ENCODE measurements at places on chromosomes 3 and 15.

DNA sequence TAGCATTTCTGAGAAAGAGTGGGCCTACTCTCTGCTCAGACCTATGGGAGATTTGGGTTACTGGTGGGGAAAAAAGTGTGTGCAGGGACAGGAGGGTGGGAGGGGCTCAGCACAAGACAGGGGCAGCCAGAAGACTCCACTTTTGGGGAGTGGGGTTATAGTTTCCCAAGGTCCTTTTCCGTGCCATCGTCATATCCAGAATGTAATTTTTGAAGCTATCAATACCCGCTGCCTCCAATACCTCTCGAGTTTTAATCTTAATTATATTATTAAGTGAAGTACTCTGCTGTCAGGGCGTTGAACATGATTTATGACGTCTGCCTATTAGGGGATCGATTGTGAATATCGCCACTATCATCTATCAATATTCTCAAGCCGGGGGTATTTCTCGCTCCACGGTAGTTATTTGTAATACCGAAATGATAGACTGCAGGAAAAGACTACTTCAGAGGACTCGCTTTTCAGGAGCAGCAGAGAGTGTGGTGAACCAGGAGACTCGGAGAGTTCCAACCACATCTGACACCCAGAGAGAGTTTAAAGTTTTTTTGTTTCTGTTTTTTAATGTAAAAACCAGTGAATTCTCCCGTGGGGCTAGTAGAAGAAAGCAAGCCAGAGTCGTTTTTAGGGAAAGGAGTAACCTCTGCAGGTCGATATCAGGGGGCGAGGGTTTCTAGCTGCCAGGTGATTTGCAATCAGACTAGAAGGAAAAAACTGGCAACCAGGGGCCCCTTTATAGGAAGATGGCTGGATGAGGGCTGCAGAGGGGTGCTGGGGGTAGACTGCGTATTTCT, 20.6 kb downstream of the NR2F2 start:
- DNase-seq, result peak; percentile 12

- DNase-seq, result no peak
These were observed 595.4 kb downstream of the CADM2 start for GRCh38 chr3:85554153-85554552.

DNA sequence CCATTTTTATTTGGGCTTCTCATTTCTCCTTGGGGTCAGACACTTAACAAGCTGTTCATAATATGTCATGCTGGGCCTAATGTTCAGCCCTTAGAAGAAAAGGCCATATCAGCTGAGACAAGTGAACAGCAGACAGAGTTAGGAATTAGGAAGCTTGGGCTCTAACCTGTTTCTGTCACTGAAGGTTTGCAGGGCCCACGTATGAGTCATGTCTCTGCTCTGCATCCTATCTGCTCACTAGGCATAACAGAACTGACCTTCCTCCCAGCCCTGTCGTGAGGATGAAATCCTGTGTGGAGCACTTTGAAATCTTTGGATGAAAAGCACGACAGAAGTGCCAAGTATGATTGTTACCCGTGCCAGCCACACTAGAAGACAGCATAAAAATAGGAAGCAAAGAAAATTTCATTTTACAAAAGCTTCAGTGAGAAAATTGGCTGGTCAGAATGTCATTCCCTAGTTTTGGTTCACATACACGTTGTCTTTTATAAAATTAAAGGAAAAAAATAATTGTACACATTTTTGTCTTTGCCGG, 26.5 kb upstream of the CD47 start:
- no peak for DNase-seq

DNA sequence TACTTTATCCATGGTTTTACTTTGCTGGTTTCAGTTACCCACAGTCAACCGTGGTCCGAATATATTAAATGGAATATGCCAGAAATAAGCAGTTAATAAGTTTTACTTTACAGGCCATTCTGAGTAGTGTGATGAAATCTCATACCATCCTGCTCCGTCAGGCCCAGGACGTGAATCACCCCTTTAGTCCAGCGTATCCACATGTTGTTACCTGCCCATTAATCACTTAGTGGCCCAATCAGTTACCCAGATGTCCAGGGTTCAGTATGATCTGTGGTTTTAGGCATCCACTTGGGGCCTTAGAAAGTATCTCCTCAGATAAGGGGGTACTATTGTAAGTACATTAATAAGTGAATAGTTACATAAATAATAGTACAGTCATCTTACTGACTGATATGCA, 88.0 kb downstream of the TTBK2 start:
- no peak for DNase-seq

- DNase-seq, result no peak
These were observed 218.8 kb upstream of the STRIT1 start for GRCh38 chr3:155512175-155512866.

GRCh38 chr15:32732574-32733157, 14.9 kb downstream of the GREM1 start:
- no peak for DNase-seq

DNA sequence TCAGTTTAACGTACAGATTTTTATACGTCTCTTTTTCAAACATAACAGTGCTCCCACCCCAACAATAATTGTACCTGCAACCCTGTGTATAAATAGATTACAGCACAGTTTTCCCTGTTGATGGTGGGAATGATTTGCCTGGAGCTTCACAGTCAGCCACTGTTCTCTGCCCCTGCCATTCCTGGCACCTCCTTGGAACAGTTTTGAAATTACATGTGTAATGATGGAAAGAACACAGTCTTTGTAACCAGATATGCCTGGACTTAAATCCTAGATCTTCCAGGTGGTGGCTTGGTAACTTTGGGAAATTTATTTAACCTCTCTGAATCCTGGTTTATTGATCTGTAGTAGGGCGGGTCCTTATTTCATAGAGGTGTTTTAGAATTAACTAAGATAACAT, 27.0 kb downstream of the CRYBG3 start:
- DNase-seq, result no peak

DNA sequence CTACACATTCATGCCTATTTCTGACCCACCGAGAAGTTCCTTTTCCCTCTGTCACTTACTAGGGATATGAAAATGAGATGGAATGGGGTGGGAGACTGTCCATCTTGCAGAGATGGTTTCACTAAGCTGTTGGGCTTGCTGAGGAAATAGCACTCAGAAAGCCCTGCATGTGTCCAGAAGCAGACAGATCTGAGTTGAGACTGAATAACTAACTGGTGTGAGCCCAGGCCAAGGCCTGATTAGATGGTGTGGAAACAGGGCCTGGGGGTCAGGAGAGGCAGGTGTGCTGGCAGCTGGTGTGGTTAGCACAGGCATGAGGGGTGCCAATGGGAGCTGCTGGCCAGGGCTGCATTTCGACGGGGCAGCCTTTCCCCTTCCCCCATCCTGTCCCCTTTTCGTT, 72.1 kb downstream of the CLSTN2 start:
- DNase-seq, result no peak

GRCh38 chr3:69462022-69462825, 76.3 kb upstream of the FRMD4B start:
- DNase-seq, result no peak

DNA sequence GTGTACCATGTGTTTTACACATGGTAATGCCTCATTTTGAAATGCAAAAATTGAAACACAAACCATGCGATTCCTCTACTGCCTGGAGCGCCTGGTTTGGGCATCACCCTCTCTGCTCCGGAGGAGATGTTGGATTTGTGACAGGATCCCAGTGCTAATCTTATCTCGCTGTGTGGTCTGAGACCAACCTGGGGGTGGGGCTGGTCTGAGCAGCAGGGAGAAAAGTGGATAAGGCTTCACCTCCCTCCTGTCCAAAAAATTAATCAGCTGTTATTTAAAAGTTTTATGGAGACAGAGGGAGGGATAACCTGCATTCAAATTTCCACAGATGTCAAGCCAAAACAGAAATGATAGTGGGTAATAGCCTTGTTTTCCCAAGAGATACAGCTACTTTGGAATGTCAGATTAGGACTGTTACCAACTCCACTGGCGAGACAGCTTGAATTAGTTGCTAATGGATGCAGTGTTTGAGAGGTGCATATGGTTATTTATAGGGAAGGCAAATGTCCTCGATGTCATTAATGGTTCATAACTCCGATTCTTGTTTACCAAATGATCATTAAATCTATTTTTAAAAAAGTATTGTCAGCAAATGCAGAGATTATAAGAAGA, 54.0 kb upstream of the SKOR1 start:
- DNase-seq, result no peak

GRCh38 chr3:22893101-22893500, 310.0 kb upstream of the UBE2E2 start:
- DNase-seq, result no peak

- no peak for DNase-seq
These were observed 103.6 kb upstream of the BFSP2 start for GRCh38 chr3:133295944-133296917.

- DNase-seq, result peak; percentile 33
These were observed 26.6 kb downstream of the SRPRB start for GRCh38 chr3:133831966-133832801.

DNA sequence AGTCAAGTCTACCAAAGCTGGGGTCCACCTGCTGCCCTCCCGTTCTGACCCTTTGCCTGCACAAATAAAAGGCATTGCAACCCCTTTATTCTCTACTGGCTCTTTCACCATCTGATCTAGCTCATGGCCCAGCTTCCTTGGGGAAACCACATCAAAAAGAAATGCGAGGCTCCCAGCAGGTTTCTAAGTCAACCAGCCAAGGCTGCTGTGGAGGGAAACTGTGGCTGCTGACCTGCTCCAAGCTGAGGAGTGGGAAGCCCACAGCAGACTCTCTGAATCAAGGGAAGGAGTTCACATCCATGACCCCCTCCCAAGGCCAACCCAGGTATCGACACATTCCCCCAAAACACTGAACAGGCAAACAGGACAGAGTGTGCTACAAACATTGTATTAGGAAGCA, 25.2 kb upstream of the SLCO2A1 start:
- peak; percentile 22 for DNase-seq

- DNase-seq, result no peak
These were observed 32.8 kb downstream of the LRRK1 start for GRCh38 chr15:100951965-100952364.

- DNase-seq, result no peak
These were observed 13.8 kb upstream of the TMC3 start for GRCh38 chr15:81387621-81388435.

DNA sequence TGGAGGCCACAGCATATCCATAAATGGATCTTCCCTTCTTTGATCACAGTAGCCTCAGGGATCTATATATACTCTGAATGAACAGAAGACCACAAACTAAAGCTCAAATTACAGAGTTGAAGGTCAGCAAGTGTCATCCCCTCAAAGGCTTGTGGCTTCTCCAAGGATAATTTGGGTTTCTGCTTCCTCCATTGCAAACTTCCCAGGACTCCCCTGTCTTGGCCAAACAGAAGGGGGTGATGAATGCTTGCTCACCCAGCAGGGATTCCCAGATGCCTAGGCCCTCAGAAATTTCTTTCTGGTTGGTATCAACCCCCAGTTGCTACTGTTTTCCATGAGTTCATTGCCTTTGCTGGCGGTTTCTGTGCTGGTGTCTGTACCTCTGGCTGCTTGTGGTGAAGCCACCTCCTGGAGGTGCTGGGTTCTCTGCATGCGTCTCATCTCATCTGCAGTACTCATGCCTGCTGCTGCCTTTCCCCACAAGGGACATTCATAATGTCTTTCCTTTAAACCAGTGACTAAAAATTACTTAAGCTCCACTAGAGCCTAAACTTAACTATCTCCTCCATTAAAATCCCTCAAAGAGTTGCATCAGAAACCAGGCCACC, 17.7 kb downstream of the ENTPD3 start:
- DNase-seq, result no peak

- DNase-seq, result no peak
These were observed 200.8 kb upstream of the C2CD4B start for GRCh38 chr15:62365795-62366442.

- DNase-seq, result no peak
These were observed 46.9 kb upstream of the SLC7A14 start for GRCh38 chr3:170632780-170633179.

- no peak for DNase-seq
These were observed 21.8 kb downstream of the ATP2C1 start for GRCh38 chr3:130915567-130916292.

DNA sequence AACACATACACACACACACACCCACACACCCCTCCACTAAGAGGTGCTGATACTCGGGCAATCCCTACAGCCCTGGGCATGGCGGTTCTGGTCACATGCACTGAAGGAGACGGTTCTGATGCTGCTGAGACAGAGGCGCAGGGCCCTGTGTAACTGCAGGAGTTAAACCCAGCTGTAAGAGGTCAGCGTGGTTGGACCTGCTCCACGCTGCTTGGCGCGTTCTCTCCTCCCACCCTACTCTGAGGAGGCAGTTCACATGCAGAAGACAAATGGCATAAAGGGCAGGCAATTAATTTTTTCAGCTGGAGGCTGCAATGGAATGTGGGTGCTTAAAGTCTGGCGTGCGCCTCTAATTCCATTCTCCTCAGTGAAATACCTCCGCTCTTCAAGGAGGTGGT, 35.2 kb downstream of the GRK7 start:
- DNase-seq, result no peak

DNA sequence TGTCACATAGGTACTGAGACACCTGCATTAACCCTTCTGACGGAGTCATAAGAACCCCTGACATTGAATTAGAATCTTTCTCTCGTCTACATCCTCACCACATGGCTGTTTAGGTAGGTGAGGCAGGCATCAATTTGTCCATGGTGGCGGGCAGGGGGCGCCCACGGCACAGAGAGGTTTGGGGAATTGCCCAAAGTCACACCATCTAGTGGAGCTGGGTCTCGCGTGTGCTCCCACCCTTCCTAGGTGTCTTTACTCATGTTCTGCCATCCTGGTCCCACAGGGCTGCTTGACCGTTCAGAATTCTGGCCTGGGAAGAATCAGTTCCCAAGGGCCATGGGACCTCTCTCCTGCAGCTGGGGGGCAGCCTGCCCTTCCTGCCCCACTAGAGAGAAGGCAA, 14.7 kb upstream of the DLL4 start:
- DNase-seq, result no peak

DNA sequence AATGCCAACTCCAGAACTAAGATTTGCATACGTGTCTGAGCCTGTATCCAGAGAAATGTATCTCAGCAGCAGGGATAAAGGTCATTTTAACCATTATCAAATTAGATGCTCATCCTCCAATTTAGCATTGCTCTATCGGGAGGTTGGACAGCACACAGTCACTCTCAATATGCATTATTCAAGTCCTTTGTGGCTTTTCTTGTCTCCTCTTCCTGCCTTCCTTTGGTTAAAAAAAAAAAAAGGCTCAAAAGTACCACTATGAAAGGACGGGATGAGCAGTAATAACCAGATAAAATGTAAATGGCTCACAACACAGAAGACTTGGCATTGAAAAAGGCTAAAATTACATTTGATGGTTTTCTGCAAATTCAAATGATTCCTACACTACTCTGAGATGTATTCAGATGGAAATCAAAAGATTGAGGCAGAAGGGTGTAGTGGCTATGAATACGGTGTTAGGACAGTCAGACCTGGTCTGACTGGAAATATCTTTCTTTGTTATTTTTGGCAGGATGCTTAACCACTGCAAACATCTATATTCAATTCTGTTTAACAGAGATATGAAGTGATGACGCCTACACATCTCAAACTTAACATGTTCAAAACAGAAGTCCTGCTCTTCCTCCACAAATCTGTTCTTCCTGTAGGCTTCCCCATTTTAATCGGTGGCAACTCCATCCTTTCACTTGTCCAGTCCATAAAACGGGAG, 109.6 kb downstream of the ADAMTS9 start:
- no peak for DNase-seq
